ENCODE measurements at places on chromosomes 7 and 10.

DNA sequence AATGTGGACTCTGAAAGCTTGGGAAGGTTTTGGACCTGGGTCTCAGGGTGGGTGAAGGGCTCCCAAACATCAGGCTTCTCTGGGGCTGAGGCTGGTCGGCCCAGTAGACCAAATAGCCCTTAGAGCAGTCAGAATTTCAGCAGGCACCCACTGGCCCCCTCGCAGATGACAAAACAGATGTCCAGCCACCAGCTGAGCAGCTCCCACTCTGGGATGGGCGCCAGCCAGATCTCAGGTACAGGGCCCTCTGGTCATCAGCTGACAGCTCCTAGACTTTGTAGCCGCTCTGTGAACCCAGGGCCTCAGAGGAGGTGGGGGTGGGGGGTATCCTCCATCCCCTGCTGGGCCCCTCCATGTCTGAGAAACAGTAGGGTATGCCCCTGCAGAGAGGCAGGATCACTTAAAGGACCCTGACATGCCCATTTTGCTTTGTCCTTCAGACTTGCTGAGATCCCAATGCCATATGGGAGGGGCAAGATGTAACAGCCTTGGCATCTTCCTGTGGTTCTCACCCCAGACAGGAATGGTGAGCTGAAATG is 26.5 kb downstream of the HSPA12A start:
- DNase-seq = no peak

DNA sequence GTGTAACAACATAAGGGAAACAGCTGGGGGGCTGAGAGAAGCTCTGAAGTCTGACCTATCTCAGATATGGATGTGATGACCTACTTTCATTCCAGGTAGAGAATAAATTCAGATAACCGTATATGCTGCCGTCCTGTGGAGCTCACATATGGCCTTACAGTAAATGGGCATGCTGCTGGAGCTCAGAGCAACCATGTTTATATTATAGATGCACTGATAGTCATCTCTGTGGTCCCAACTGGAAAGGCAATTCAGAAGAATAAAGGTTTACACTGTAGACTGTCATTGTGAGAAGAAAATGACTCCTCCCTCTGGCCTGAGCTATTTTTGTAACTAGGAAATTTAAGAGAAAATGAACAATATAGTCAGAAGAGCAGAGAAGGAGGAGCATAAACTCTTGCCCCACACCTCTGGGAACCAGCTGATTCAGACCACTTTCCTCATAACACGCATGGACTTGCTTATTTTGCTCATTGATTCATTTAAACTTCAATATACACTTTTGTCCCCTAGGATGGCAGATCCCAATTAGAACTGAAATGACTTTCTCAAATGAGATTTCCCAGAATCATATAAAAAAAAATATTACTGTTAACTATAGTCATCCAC is 69.9 kb upstream of the NXPH1 start:
- DNase-seq = no peak

DNA sequence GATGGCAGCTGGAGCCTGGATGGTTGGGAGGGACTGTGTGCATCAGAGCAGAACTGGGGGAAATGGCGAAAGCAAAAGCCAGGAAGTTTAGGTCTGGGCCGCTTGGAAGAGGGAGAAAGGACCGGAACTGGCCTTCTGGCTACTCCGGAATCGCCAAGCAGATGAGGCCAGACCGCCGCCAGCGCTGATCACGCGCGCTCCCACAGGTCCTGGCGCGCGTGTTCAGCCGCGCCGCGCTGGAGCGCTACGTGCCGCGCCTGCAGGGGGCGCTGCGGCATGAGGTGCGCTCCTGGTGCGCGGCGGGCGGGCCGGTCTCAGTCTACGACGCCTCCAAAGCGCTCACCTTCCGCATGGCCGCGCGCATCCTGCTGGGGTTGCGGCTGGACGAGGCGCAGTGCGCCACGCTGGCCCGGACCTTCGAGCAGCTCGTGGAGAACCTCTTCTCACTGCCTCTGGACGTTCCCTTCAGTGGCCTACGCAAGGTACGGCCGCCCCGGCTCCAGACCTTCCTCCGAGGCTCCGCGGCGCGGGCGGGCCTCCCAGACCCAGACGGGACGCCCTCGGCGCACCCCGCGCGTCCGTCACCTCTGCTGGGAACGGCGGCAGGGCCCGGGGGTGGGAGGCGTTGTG is 2.0 kb downstream of the CYP26C1 start:
- DNase-seq = peak; percentile 68

- DNase-seq = no peak
These were observed 72.9 kb downstream of the GNAI1 start for GRCh38 chr7:80207501-80207900.

DNA sequence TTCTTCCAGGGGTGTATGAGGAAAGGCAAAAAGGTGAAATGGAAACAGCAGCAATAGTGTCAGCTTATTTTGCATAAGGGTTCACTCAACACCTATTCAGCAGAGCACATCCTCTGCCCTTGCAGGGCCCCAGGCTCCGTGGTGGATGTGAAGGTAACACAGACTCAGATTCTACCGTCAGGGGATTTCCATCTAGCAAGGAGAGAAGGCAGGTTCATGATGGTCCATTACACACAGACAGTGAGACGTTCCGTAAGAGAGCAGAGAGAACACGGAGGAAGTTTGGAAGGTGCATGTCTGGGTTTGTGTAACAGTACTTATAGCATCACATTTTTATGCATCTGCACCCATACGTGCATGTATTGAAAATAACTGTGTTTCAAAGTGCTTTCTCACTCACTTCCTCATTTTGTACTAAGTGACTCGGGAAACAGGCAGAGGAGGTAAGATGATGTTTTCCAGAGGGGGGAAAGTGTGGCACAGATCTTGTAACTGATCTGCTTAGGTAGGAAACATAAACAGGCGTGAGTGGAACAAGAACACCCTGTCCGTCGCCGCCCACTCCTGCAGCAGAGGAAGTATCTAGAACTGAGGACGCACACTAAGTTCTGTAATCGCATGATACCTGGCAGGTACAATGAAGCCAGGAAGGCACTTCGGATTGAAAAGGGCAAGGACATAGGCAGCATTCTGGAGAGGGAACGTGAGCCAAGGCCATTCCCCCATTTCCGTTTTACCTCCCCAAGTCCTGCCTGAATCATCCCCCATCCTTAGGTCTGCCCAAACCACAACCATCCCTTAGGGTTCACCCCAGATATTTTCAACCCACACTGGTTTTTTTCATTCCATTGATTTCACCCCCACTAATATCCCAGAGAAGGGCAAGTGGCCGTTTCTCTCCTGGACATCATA is 1.0 kb upstream of the ENO4 start:
- DNase-seq = no peak

DNA sequence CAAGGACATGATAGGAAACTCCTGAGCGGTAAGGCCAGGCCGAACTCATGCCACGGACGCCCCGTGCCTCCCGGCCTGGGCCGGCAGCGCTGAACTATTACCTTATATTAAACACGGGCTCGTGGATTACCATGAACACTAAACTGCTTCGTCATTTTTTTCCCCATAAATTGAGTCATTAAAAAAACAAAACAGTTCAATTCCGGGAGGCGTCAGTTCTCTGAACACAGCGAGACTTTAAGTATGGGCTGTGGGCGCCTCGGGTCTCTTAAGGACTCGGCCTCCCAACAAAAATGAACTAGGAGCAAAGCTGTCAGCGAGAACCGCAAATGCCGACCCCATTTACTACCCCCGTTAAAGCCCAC is 519 bp downstream of the PITRM1 start:
- peak; percentile 39 for DNase-seq

- no peak for DNase-seq
These were observed 104.5 kb upstream of the ZPBP start for GRCh38 chr7:50197549-50197948.

- no peak for DNase-seq
These were observed 6.6 kb downstream of the C10orf90 start for GRCh38 chr10:126663880-126664279.

DNA sequence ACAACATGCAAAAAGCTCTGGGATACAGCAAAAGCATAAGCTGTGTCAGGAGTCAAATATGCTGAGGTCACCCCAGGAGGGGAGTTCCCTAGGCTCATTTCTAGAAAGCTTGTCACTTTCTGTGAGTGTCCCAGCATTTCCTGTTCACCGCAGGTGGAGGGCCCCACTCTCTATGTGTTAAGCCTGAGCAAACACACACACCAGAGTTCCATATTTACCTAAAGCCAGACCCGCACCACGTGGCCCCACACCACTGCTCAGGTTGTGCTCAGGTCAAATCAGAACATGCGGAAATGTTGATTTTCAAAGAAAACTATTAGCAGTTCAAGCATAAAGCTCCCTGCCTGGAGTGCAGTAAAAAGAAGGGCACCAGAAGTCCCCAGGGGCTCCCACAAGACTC is 259.6 kb upstream of the PPP2R2D start:
- DNase-seq = no peak

- DNase-seq = no peak
These were observed 16.7 kb upstream of the DRGX start for GRCh38 chr10:49412571-49412970.

DNA sequence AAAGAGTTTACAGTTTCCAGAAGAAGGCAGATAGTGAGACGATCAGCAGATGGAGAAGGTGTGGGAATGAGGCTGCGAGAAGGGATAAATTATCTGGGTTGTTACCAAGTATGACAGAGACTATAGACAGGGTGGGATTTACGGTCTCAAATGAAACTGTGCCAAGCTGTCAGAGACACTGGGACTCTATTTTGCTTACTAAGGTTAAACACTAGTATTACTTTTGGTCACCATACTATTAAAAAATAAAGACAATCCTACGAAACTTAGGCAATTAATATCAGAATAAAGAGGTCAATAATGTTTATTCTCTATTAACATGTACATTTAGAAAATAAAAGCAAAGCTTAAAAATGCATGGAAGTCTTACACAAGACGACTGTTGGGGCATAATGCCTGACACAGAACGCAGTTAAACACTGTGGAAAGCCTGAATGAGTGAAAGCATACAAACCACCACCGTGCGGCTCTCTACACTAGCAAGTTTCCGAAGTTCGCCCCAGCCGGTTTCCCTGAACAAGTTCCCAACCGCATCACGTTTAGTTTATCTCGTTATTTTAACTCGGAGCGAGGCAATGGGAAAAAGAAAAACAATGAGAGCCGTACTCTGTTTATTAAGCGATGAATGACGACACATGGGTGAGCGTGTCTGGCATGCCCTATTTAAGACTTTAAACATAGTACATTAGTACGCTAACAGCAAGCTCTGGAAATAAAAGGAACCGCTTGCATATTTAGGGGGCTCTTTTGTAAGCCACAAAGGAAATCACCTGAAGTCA is 909 bp upstream of the CC2D2B start:
- DNase-seq = peak; percentile 40

DNA sequence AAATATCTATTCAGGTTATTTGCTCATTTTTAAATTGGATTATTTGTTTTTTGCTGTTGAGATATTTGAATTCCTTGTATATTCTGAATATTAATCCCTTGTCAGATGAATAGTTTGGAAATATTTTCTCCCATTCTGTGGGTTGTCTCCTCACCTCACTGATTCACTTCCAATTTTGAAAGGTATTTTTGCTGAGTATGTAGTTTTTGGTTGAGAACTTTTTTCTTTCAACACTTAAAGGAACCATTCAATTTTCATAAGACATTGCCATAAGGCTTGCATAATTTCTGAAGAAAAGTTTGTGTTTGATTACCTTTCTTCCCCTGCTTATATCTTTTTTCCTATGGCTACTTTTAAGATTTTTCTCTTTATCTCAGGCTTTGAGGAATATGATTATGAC is 8.9 kb upstream of the SCRN1 start:
- no peak for DNase-seq

- DNase-seq = no peak
These were observed 36.8 kb downstream of the WIPF3 start for GRCh38 chr7:29843093-29843492.

- no peak for DNase-seq
These were observed 105.0 kb downstream of the ZNF248 start for GRCh38 chr10:37752334-37752875.

DNA sequence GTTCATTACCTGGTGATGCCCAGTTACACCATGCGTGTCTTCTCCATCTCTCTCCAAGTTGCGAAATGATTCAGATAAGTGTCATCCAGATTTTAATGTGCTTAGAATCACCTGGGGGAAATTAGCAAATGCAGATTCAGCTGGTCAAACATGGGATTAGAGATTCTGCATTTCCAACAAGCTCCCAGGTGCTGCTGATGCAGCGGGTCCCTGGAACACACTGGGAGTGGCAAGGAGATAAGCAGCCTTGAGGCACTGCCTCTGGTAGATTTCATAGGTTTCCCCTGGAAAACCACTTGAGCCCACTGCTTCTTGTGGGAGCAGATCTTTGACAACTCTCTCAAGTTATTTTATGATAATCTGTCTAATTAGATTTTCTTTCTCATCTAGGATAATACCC is 196.0 kb upstream of the C7orf33 start:
- DNase-seq = no peak

DNA sequence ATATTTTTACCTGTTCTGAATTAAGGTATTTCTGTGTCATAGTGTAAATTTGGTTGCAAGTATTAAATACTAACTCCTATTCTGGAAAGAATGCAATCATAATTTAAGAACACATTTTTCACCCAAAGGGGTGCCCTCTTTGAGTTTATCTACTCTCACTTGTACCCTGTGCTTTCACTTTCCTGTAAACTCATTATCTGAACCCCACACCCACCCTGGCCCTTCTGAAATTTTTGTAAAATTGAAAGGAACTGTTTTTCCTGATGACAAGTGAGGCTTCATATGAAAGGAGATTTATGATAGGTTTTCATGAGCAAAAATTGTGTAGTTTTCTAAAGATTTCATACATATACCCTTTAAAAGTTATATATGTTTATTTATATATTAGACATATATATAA is 134.5 kb downstream of the WNT2 start:
- no peak for DNase-seq

DNA sequence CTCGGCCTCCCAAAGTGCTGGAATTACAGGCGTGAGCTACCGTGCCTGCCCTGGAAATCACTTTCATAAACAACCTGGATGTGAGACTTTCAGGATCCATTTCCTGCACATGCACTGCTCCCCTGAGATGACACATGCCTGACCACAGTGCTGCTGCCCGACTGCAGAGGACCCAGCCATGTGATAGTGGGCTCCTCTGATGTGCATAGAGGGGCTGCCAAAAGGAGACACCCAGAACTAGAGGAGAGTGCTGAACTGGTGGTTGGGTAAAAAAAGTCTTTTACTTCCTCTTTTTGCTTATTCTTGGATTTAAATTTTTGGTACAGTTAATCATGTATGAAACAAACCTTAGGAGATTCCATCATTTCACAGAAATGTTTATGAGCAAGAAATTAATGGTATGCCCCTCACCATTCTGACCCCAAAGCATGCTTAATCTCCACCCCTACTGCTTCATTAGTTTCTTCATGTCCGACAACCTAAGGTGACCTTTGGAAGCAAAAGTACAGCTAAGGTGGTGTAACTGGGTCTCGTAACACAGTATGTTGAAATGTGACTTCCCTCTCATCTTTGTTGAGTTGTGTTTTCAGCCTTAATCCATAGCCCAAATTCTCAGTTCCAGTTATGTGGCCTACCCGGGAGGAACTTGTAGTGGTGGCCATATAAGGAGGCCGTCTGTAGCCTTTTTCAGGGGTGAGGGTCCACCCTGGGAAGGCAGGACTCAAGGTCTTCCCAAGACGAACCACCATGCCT is 111.1 kb downstream of the RNF216 start:
- DNase-seq = no peak

Data from D341Med (cell line).